ENCODE measurements at places on chromosomes 7 and 10.

DNA sequence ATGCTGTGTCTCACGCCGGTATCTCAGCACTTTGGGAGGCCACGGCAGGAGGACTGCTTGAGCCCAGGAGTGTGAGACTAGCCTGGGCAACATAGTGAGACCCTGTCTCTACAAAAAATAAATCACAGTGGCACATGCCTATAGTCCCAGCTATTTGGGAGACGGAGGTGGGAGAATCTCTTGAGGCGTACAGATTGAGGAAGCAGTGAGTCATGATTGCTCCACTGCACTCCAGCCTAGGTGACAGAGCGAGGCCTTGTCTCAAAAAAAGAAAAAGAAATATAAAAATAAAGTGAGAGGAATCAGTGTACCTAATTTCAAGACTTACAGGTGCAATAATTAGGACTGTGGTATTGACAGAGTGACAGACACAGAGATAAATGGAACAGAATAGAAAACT, 23.9 kb downstream of the SLC25A40 start:
- no peak for DNase-seq

DNA sequence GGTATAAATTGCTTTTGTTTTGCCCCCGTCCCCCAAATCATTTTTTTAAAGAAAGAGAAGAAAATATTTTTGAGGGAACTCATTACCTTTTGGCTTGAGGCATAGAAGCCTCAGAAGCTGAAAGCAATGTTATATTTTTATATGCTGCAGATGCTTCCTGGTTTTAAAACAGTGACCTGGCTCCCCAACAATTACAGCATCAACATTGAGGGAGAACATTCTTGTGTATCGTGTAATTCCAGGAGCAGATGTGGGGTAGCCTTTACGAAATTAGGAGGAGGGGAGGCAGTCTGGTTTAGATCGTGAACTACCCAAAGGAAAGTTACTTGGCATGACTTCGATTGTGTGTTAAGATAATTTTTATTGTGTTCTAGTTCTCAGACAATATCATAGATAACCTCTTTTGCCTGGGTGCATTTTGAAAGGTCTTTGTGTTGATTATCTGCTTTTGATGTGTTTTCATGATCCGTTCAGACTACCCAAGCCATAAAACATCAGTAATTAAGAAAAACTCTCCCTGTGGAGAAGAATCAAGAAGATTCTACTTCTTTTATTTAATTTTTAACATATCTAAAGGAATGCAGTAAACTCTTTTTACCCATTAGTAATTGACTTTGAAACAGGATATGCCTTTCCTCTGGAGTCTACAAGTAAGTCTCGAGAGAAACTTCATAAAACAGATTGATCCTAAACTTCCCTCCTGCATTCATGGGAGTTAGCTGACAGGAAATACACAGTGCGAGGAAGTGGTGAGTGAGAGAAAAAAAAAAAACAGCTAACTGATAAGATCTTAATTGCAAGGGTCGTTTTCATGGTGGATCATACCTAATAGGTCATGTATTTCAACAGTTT, 141.4 kb downstream of the KIAA1217 start:
- DNase-seq, result no peak

DNA sequence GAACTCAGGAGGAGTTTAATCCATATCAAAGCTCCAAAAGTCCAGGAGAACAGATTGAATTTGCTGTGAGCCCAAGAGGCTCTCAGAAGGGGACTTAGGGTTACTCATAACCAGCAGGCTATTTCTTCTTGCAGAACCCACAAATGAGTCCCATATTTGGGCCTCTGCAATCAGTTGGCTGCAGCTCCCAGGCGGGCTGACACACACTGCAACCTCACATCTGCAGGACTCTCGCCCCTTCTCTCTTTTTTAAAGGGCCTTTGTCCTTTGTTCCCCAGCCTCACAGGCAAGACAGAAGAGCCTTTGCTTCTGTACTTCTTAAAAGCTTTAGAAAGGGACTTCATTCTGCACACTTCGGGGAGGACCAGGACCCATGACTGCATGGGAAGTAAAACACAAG, 26.7 kb downstream of the CREB3L2 start:
- DNase-seq, result peak; percentile 56

DNA sequence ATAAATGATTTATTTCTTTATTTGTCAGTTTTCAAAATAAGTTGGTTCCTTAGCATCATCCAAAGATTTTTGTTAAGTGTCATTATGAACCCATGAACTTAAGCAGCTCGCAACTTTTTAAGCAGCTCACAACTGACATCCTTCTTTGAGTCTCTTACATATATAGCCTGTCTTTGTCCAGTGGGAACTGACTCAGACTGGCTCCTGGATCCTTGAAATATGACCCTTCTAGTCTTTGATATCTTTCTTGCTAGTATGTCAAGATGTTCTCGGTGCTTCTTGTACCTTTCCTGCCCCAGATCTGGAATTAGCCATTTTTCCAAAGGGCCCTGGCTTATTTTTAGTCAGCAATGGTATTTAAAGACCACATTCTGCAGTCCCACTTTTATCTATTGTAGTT, 53.9 kb upstream of the ARID5B start:
- no peak for DNase-seq

DNA sequence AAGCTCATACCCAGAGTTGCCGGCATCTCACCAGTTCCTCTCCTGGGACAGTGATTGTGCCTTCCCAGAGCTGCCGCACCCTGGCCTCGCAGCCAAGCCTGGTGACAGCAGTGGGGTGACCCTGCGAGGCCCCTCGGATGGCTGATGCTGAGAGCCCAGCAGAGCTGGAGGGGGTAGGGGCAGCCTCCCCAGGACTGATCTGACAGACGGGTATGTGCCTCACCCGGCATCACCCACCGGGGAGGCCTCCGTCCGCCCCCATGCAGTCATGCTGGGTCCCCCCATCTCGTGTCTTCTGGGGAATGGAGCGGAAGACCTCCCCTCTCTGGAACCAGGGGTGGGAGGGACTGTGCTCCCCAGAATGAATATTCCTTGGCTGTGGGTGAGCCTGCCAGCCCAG, 82.3 kb downstream of the LHPP start:
- no peak for DNase-seq

- DNase-seq, result peak; percentile 94
These were observed 43.2 kb downstream of the HTRA1 start for GRCh38 chr10:122504610-122504950.

DNA sequence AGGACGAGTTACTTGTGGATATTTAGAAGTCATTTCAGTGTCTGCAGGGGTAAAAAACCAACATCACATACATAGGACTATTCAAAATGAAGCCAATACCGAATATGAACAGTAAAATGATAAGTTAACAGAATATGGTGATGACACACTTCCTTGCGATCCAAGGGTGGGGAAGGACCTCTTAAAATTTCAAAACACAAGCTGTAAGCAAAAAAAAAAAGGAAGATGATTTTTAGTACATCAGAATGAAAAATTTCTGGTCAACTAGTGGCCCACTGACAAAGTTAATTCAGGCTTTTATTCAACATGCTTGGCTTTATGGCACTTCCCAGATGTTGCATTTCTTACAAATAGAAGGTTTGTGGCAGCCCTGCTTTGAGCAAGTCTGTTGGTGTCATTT, 19.0 kb upstream of the GALNTL5 start:
- DNase-seq, result no peak

DNA sequence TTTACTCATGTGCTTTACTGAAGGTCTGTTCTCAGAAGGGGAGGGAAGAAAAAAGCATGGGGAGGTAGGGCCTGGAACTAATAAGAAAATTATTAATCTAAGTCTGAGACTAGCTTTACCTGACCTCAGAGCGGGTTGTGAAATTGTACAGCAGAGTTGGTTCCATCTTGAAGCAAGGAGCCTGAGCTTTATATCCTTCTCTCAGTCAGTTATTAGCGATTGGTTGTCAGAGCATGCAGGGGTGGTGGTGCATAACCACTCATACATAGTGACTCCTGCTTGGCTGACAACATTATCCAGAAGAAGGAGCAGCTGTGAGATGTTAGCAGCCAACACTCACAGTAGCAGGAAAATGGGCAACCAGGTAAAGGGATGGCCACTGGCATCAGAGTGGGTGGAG, 976.3 kb upstream of the LRRTM3 start:
- no peak for DNase-seq

DNA sequence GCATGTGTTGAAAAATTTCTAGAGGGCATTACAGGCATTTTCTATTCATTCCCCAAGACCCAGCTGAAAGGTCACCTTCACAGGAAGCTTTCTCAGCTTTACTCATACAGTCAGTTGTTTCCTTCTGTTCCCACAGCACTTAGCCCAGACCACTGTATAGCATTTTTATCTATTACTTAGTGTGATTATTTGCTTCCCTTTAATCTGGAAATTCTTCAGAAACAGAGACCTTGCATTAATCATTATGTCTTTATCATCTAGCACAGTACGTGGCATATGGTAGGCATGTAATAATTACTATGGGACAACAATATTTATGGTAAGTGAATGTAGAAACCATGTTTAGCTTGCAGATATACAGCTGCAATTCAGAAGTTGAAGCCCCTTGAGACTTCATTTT, 38.2 kb upstream of the CDK6 start:
- DNase-seq, result no peak

GRCh38 chr10:79377557-79378382, 30.5 kb downstream of the PPIF start:
- no peak for DNase-seq

GRCh38 chr7:16235147-16236114, 185.9 kb downstream of the CRPPA start:
- no peak for DNase-seq

GRCh38 chr7:1229956-1230355, 2.7 kb upstream of the UNCX start:
- DNase-seq, result no peak

DNA sequence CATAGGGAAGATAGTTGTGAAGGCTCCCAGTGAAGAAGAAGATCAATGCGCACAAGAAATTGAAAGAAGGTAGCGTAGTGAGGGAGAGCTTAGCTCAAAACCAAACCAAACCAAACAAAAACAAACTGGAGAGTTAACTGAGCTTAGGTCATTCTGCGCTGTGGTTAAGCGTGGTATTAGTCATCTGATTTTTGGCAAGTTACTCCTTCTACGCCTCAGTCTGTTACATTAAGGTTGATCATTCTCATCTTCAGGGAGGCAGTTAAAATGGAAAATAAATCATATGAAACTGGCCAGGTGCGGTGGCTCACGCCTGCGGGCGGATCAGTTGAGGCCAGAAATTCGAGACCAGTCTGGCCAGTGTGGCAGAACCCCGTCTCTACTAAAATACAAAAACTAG, 259.7 kb downstream of the EXOC4 start:
- no peak for DNase-seq

DNA sequence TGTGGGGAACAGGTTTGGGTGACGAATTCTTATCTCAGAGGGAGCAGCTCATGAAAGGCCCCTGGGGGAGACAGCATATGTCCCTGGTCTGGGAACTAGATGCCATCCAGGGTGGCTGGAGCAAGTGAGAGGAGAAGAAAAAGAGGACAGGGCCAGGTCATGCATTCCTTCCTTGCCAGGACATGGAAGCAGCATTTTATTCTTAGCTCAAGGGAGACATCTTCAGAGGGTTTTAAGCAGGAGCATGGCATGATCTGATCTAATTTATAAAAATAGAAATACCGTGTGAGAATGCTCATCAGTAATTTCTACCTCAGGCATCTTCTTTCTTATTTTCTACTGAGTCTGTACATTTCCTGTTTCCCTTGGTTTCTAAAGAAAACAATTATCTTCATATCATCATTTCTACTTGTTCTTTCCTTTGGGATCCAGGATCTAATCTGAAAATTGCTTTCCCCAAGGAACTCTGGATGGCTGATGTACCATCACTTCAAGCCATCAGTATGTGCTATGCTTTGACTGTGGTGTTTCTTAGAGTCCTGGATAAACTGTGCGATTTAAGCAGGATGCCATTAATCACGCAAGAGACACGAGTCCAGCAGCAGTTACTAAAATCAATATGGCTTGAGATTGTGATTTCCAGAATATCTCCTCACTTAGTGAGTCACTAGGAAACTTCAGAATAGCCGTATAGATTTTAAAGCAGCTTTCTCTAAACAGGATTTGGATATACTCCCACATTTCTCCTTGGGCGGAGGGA, 386.2 kb downstream of the GALNT17 start:
- no peak for DNase-seq

DNA sequence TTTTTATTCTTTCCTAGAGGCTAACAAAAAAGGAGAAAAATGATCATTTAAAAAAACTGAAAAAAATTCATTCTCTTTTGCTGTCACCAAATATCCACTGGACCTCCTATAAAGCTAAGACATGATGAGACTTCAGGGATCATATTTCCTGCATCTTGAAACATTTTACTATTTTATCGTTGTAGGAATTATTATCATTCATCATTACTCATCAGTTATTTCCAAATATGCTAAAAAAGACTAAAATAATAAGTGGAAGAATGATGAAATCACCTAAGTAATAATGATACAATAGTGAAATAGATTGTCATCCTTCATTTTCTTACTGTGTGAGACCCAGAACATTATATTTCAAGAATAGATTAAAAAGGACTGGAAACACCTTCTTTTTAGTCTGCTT, 28.3 kb downstream of the TAF3 start:
- no peak for DNase-seq

DNA sequence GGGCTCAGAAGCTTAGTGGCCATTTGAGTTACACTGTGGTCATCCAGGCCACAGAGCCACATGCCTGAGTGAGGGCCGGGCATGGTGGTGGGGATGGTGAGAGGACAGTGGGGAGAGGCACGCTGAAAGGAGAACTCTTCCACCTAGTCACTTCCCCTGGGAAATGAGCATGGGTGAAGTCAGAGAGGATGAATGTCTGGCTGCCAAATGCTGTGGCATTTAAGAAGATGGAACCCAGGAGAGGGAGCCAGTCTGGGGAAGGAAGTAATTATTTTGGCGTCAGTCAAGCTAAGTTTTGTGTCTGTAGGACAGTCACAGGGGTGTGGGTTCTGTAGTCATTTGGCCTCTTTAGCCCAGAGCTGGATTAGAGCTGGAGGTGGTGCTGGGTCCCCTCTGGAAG, 86.0 kb upstream of the PODXL start:
- no peak for DNase-seq

DNA sequence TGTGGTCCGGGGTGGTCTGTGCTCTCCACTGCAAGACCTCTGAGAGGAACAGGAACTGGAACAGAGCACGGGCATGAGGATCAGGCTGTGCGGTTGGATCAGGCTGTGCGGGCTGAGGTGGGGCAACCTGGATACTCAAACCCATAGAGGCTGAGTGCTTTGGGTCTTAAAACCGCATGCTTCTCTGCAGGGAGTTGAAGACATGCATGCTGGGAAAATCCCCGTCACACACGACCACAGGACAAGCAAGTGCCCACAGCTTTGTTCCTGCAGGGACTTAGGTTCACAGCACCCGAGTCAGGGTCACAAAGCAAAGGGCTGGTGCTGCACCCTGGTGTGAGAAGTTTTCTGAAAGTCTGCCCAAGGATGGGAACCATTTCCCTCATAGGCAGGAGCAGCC, 221.2 kb downstream of the ZMYND11 start:
- DNase-seq, result no peak

DNA sequence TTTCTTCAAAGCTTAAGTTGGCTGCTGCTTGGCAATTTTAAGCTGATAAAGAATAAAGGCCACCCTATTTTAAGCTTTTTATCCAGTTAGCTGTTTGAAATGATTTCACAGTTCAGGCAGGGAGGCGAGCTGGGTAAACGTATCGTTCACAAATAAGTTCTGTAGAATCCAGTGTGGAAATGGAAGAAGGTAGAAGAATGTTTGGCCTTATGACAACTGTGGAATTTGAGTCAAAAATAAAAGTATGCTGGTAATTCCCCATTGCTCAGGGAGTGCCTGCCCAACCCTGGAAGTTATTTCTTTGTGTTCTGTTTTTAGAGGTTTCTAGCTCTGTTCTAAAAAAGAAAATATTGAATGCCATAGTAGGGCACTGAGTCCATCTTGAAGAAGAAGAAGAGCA, 113.1 kb downstream of the ARL4A start:
- DNase-seq, result no peak
